ENCODE measurements at places on chromosomes 16 and 17.

GRCh38 chr16:85377388-85378144, 235.6 kb upstream of the GSE1 start:
- DNase-seq = no peak

GRCh38 chr16:22670551-22671041, 143.4 kb upstream of the HS3ST2 start:
- DNase-seq = no peak

DNA sequence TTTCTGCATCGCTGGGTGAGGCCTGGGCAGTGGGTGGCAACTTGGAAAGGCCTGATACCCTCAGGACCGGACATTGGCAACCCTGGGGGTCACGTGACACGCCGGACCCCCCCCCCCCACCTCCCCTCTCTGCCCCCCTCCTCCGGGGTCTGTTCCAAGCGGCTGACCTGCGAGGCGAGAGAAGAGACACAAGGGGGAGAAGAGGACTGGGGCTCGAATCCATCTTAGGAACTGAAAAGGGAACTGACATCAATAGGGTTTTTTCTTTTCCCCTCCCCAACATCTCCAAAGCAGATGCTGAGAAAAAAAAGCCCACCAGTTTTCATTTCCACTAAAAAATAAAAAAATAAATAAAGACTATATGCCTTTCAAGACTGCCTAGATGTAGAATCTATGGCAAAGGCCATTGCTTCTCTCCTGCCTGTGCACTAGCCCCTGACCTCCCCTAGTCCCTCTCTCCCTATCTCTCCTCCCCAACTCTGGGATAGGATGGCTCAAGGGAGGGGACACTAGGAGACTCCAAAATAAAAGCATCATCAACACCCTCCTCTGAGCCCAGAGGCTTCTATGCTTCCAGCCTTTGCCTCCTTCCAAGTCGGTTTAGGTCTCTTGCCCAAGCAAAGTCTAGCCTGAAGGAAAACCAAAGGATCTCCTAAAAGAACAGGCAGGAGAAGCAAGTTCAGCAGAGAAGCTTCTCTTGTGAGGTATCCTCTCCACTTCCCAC, 7.7 kb upstream of the HOXB2 start:
- no peak for DNase-seq

- no peak for DNase-seq
Measured at GRCh38 chr16:8642146-8642545, 20.6 kb downstream of the METTL22 start.

GRCh38 chr17:78406920-78407319, 28.5 kb downstream of the PGS1 start:
- no peak for DNase-seq

Data from NCI-H1048 (cell line).